ENCODE measurements at places on chromosomes 4 and X.

DNA sequence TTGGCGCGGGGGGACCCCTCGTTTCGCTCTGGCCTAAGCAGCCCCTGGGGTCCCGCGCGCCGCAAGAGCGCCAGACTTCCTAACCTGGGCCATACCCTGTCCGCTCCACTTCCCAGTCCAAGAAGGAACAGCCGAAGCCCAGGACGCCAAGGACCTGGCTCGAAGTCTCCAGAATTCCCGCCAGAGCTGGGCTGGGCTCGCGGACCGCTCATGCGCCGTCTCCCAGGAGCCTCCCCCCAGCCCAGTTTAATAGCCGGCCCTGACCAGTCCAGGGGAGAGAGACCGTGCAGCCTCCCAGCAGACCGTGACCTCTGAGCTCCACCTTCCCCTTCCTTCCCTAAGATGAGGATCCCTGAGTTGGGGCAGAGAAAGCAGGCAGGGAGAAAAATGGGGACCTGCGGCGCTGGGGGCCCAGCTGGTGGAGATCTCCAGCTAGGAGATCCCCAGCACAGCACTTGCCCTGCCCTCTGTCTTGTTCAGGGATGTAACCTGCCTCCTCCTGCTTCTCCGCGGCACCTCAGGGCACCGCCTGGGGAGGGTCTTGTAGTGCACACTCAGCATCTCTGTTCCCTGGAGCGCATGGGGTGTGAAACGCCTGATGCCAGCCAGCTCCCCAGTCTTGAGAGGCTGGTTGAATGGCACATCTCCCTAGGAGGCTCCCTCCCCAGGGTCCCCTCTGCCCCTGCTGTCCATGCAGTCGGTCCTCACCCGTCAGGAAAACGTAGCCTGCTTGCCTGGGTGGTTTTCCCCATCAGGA is 1.2 kb upstream of the LETM1 start:
- DNase-seq = no peak

- no peak for DNase-seq
Measured at GRCh38 chrX:110941906-110942305, 146.3 kb upstream of the CHRDL1 start.

GRCh38 chrX:79444694-79445210 is 77.6 kb upstream of the ITM2A start:
- DNase-seq = no peak

- DNase-seq = no peak
Measured at GRCh38 chr4:169723207-169723965, 34.4 kb downstream of the HPF1 start.

- no peak for DNase-seq
Measured at GRCh38 chrX:115972717-115973116, 197.8 kb upstream of the AGTR2 start.

DNA sequence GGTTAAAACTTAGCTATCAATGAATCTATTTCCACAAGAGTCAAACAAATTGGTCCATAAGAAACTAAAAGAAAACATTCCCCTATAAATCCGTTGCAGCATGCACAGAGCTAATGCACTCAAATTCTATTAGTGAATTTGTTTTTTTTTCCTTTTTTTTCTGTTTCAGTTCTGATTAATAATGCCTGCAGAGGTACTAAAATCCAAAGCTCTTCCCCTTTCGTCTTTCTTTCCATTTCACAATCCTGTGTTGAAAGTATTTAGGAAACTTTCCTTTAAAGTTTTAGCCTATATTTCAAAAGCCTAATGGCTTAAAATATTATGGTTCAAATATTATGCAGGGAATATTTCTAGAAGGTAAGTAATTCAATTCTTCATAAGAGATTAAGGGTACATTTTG is 45.9 kb upstream of the VEGFD start:
- no peak for DNase-seq

DNA sequence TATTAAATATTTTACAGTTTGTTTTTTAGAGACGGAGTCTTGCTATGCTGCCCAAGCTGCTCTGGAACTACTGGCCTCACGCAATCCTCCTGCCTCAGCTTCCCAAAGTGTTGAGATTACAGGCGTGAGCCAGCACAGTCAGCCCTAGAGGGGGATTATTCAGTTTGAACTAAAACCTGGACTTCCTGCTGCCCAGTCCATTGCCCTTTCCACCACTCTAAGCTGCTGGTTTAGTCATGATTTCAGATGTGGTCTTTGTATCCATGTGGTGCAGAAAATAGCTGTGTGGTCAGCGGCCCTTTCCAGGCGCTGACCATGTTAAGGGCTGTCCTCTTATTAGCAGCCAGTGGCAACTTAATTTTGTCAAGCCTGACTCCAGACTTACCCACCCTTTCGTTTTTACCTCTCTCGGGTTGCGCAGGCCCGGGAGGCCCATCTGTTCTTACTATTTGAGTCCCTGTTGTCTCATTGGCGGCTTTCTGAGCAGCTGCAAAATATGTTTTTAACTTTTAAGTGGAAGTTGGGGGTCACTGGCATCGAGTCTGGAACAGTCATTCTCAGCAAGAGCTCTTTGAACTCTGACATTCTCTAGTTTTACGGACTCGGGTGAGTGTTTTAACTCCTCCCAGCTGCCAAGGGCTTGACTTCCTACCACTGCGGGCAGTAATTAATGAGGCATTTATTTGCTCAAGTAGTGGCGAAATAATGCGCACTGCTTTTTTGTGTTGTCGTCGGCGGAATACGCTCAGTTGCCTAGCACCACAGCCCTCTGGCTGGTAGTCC is 773 bp upstream of the VMA21 start:
- DNase-seq = no peak

DNA sequence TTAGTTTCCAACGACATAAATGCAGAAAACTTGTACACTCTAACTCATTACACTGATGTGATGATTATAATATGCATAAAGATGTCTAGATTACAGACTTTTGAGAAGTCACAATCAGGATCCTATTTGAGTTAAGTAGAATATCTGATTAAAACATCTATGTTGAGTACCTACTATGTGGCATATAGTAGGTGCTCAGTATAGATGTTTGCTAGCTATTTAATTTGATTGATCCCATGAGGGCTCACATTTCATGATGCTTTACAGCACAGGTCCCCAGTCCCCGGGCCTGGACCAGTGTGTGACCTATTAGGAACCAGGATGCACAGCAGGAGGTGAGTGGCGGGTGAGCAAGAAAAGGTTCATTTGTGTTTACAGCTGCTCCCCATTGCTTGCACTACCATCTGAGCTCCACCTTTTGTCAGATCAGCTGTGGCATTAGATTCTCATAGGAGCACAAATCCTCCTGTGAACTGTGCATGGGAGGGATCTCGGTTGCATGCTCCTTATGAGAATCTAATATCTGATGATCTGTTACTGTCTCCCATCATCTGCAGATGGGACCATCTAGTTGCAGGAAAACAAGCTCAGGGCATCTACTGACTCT is 33.0 kb upstream of the CXCL8 start:
- DNase-seq = no peak

- DNase-seq = no peak
Measured at GRCh38 chr4:54586320-54586955, 71.3 kb upstream of the KIT start.

DNA sequence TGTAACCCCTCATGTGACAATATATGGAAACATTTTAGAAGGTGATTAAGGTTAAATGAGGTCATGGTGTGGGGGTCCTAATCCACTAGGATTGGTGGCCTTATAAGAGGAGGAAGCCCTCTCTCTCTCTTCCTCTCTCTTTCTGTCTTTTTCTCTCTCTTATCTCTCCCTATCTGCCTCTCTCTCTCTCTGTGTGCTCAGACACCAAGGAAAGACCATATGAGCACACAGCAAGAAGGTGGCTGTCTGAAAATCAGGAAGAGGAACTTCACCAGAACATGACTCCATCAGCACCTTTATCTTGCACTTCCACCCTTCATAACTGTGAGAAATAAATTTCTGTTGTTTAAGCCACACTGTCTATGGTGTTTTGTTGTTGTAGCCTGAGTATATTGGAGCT is 1472.2 kb downstream of the PCDH7 start:
- DNase-seq = no peak

DNA sequence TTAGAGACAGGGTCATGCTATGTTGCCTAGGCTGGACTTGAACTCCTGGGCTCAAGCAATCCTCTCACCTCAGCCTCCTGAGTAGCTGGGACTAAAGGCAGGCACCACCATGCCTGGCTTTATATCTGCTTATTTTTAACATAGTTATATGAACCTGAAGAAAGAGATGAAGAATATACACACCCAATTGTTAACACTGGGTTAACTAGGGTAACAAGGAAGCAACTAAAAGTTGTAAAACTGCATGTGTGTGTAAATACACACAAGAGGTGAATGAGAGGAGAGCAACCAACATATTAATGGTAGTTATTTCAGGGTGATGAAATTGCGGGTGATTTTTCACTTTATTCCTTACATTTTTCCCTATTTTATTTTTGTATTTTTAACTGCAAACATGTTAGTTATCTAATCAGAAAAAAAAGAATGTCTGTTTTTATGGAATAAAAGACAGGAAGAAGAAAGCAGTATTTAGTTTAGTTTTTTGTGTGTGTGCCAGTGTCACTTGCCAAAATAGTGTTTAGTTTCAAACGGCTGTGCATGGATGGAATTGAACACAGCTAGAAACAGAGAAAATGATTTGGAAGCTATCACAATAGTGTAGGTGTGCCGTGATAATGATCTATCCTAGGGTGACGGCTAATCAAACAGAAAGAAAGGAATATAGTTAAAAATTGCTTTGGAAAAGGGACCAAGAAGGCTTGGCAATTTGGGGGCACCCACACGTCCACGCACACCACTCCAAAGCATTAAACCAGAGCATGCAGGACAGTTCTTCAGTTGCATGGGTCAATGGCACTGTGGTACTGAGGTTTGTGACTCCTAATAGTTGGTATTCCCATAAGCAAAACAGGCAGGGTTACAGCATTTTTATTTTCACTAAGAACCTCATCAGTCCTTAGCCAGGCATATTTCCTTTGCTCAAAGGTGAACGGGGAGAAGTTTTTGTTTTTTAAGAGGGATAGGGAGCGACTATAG is 89.1 kb upstream of the KLHL13 start:
- no peak for DNase-seq

- no peak for DNase-seq
Measured at GRCh38 chrX:153573984-153574383, 25.0 kb downstream of the CCNQ start.

DNA sequence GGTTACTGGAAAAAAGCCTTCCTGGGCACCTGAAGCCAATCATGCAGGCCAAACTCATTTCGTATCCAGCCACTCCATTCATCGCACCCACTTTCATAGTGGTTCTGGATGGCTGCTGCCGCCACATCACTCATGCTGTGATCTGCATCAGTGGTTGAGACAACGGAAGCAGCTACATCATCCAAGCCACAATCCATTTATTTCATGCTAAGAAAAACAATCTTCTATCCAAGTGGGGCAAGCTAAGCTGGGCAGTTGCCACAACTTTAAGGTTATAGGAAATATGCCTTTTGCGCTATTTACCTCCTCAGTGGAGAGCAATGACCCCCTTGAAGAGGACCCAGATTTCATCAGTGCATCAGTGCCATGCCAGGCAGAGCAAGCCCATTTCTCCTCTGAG is 124.6 kb downstream of the GRIA3 start:
- no peak for DNase-seq

DNA sequence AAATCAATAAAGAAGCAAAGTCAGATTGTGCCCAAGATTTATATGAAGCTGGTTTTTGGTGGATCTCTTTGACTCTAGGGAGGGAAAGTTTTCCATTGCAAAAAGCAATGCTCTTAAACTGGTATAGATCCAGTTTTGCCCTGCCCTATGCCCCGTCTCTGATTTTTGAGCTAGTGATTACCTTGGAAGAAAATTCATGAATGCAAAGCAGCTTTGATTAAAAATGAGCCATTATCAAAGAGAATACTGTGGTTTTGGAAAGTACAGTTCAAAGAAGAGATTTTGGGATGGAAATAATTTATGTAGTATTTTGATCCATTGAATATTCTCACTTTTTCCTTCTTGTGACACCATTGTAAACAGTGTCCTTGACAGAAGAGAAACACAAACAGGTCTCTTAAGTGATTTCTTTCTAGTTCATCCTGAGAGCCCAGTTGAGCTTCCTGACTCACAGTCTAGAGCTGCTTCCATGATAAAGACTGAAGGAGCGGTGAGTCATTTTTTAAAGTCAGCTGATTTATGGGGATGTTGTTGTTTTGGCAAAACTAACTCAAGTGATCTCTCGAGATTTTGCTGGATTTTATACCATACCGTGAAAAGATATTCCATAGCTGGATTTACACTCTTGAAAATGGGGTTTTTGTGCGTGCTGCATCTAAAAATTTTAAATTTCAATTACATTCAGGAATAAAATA is 76.7 kb downstream of the AFF1 start:
- DNase-seq = no peak

DNA sequence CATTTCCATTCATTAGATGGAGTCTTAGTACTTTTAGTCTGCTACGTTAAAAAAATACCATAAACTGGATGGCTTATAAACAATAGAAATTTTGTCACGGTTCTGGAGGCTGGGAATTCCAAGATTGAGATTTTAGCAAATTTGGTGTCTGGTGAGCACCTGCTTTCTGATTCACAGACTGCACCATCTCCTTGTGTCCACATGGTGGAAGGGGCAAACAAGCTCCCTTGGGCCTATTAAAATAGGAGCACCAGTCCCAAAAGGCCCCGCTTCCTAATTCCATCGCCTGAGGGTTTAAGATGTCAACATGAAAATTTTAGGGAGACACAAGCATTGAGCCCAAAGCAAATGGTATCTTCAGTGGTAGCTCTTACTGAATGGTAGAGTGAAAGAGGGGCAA is 120.5 kb upstream of the MAP9 start:
- no peak for DNase-seq

DNA sequence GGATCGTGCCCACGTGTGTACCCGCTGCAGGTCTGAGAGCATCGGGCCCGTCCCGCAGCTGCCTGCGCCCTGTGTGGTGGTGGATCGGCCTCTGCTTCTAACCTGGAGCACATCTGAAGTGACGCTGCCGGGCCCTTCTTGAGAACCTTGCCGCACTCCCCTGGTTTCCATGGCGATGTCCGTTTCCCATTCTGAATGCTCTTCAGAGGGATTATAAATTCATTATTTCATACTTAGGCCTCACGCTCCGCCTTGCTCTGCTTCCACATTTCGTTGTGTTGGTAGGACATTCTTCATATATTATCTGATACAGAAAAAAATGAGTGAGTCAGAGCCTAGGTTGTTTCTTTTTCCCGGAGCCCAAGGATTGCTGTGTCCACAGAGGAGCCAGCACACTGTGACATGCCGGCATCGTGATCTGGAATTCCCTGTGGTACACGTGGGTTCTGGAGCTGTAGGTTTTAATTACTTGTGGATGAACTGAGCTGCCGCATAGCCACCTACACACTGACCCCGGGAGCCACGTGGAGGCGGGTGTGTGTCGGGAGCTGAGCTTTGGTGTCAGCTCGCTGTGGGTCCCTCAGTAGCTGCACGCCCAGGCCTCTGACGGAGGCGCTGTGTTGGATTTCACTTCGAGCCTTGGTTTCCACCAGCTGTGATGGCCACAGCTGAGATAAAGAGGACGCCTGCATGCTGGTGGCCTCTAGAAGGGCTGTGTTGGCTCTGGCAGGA is 63.4 kb downstream of the PSAPL1 start:
- no peak for DNase-seq

GRCh38 chr4:79661196-79661595 is 253.2 kb upstream of the GK2 start:
- no peak for DNase-seq

DNA sequence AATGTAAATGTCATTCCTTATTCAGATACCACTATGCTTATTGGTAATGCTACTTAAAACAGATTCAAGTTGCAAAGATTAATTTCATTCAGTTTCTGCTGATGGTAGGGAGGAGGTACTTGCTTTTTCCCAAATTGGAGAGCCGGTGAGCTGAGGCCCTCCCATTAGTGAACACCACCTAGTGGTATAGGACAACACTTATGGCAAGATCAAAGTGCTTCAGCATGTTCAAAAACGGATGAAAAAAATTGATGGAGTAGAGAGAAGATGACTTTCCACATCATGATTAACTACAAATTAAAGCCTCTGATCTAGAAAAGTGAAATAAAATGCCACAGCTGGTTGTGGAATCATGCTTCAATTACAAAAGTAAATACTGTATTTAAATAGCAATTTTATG is 112.9 kb downstream of the MBNL3 start:
- DNase-seq = no peak

Data from anterior cingulate cortex (tissue), 58 donors.